Hematopoietic multipotent progenitor cell treated with erythropoietin and hydrocortisone succinate and interleukin-3 and kit ligand, for 4 days (in vitro differentiated cells): ENCODE measurements at places on chromosomes 7 and 10.

- DNase-seq, result peak; percentile 13
Observed at GRCh38 chr7:94284104-94284503, 110.6 kb upstream of the COL1A2 start.

- peak; percentile 4 for DNase-seq
Observed at GRCh38 chr7:115340828-115341227, 418.9 kb downstream of the MDFIC start.

GRCh38 chr10:18479502-18479901 is 171.9 kb downstream of the NSUN6 start:
- DNase-seq, result peak; percentile 12

- no peak for DNase-seq
Observed at GRCh38 chr10:30248728-30249127, 100.3 kb downstream of the MTPAP start.

- no peak for DNase-seq
Observed at GRCh38 chr7:29424984-29425309, 138.7 kb upstream of the PRR15 start.

- DNase-seq, result no peak
Observed at GRCh38 chr7:123425246-123425645, 109.1 kb downstream of the IQUB start.

GRCh38 chr10:131870831-131871672 is 29.8 kb upstream of the PPP2R2D start:
- DNase-seq, result no peak

DNA sequence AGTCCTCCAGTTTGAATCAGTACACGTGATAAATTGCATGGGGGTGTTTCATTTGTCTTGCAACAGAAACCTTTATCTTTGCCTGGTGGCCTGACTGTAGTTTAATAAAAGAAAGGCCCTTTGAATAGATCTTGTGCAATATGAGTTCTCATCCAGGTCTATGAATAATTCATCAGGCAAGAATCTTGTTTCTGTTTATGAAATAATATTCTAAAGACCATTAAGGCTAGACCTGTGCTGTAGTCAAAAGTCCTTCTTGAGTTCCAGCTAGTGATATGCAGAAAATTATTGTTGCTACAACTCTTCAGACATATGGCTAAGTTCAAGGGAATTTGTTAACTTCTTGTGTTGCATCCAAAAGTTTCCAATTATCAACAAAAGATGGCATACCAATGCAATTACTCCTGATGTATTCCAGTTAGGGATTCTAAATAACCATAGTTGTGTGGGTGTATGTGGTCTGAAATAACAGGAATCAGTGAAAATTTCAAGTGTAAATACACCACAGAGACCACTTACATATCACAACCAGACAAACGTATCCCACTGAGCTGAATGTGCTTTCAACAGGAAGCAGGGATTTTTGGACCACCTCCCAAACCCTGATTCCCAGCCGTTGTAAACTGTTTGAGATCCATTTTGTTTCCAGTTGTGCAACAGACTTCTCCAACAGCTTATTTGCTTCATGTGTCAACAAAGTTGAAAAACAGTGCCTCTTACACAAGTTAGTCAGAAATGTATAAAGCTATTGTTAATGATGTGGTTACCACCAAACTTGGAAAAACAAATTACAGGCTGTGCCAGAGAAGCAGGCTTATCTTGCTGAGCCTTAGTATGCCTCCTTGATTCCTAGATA is 54.7 kb upstream of the BICC1 start:
- DNase-seq, result no peak

GRCh38 chr7:47314728-47315607 is 266.9 kb downstream of the TNS3 start:
- DNase-seq, result no peak

DNA sequence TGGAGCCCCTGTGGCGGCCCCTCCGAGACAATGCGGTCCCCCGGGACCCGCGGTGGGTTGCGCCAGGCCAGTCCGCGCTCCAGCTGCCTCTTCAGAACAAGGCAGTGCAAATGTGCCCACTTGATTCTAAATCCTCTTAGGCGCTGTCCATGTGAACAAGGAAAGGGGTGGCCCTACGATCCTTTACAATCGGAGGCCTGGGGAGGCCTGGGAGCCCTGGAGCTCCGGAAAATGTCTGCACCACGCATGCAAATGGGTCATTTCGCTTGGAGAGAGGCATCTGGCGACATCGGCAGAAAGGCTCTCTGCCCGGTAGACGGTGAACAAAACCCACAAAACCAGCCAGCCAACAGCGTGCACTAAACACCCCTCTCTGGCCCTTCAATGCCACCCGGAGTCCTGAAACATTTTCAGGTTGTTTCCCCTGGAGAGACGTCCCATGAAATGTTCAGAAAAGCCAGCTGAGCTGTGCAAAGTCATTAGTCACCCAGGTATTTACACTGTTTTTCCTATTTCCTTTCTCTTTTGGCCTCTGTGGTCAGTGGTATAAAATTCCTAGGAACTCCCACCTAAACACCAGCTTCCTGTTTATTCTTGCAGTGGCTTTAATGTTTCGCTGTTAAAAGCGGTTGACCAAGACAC is 102.8 kb upstream of the ZNF438 start:
- DNase-seq, result peak; percentile 42

GRCh38 chr7:18461785-18462467 is 33.6 kb upstream of the HDAC9 start:
- no peak for DNase-seq

DNA sequence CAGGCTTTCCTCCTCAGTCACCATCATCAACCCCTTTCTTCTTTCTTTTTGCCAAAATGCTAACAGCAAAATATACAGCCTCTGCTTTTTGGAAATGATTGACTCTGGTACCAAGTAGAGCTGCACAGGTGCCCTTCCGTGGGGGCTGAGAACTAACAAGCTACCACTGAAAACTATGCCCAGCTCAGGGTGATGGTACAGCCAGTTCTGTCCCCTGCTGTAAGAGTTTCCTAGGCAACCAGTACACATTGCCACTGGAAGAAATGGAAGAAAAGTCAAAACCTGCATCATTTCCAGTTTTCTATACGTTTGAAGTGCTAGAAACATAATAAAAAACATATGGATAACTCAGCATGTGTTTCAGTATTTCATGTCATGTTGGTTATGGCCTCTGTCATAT is 297.5 kb downstream of the PRKG1 start:
- DNase-seq, result no peak

GRCh38 chr10:124595143-124595883 is 133.7 kb downstream of the LHPP start:
- DNase-seq, result peak; percentile 78

GRCh38 chr10:14330388-14331061 is at the start of gene FRMD4A:
Gene FRMD4A (minus strand): TSS chr10:14330924.
- DNase-seq, result no peak

- DNase-seq, result no peak
Observed at GRCh38 chr7:43689115-43689514, 40.2 kb downstream of the COA1 start.

DNA sequence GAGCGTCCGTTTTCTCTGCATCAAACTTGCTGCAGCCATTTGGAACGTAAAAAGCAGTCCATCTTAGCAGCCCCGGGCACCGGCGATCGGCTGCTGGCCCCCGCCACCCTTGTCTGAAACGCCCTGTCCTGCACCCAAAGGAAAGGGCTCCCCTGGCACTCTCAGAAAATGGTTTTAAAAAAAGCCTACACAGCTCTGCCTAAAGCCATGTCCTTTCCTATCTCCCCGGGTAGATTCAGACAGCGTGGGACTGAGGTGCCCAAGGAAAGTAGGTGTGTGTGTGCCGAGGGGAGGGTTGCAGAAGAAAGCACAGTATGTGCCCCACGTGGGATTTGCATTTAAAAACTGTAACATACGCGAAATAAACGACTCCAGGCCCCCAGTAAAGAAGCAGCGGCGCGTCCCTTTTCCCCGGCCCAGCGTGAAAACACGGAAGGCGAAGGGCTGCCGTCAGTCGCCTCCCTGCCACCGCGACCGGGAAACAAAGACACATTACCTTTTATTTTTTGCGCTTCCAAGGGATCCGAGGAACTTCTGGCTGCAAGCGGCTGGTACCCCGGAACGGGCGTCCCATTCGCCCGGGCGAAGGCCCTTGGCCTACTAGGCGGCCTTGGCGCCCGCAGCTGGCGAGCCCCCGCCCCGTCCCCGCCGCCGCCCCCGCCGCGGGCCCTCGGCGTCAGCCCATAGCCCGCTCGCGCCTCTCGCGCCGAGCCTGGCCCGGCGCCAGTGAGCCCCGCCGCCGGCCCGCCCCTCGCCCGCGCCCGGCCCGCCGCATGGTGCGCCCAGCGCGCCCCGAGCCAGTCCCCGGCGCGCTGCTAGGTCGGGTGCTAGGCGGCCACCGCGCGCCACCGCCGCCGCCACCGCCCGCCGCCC is 304.6 kb downstream of the PRPF18 start:
- no peak for DNase-seq

GRCh38 chr7:40507166-40507565 is 372.4 kb downstream of the SUGCT start:
- peak; percentile 46 for DNase-seq

DNA sequence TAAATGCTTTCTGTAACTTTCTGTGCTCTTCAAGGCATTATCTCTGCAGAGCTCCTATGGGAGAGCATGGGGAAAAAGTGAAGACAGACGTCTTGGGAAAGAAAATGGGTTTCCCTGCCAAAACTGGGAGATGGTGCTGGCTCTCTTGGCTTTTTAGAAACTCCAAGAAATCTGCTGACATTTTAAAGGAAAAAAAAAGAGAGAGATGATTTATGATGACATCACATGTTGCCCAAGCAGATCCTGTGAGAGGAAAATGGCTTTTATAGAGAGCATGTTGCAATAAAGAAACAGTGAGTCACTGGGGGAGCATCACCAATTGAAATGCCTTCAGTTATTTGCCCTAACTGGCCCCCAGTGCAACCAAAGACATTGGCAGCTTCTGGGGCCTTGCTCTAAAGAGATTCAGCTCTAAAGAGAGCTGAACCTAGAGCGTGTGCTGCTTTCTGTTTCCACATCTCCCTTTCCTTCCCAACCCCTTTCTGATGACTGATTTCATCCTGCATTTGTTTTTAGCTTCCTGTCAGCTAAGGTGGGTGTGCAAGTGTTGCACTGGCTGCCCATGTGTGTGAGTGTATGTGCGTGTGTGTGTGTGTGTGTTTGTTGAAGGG is 37.7 kb downstream of the LRMDA start:
- DNase-seq, result peak; percentile 65

- peak; percentile 76 for DNase-seq
Observed at GRCh38 chr7:36784991-36785940, 61.0 kb upstream of the AOAH start.

DNA sequence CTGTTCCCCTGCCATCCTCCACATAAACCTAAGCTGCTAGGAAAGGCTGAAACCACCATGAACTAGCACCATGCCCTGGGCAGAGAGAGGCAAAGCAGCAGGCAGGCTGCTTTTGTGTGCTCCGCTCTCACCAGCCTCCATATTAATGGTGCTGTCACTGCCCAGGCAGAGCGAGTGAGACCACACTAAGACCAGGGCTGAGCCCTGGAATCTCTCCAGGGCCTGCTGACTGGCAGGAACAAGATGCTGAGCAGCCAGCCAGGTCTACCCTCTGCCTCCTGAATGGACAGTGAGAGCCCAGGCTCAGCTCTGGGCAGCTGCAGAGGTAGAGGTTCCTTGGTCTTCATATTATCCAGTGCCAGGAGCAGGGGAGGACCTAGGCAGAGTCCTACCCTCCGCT is 1.6 kb upstream of the CRHR2 start:
- DNase-seq, result no peak

GRCh38 chr7:84247591-84247990 is 53.0 kb upstream of the SEMA3A start:
- peak; percentile 4 for DNase-seq

DNA sequence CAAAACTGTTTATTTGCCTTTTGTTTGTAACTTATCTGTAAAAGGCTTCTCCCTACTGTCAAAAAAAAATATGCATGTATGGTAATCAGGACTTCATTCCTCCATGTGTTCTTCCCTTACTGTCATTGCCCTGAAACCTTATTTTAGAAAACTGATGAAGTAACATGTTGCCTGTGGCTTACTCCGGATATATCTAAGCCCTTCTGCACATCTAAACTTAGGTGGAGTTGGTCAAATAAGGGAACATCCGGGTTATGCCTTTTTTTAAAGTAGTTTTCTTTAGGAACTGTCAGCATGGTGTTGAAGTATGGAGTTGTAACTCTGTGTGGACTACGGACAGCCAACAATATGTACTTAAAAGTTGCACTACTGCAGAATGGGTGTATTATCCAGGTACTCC is 6.2 kb downstream of the SAR1A start:
- DNase-seq, result no peak

GRCh38 chr7:45726883-45727282 is 146.0 kb downstream of the CCDC201 start:
- DNase-seq, result no peak

GRCh38 chr7:104993217-104993862 is 20.7 kb upstream of the KMT2E start:
- no peak for DNase-seq

DNA sequence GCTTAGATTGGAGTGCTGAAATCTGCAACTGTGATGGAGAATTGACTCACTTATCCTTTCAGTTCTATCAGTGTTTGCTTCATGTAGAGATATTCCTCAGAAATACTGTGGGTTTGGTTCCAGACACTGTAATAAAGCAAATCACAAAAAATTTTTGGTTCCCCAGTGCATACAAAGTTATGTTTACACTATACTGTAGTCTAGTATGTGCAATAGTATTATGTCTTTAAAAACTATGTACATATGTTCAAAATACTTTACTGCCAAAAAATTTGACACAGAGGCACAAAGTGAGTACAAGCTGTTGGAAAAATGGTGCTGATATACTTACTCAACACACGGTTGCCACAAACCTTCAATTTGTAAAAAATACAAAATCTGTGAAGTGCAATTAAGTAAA is 112.5 kb downstream of the EPC1 start:
- DNase-seq, result no peak

DNA sequence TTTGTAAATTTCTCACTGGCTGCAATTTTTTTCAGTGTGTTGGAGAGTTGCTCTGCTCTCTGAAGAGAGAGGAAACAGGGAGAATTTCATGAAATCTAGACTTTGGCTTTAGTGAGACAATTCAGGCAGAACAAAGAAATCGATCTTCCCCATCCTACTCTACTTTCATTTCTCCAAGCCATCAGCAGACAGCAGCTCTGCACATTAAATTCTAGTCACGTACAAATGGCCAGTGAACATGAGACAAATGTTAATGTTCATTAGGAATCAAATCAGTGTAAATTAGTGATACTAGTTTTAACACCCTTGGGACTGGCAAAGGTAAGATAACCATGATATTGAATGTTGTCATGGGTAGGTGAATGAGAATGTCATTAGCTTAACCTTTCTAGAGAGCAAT is 140.8 kb downstream of the ANLN start:
- DNase-seq, result no peak

DNA sequence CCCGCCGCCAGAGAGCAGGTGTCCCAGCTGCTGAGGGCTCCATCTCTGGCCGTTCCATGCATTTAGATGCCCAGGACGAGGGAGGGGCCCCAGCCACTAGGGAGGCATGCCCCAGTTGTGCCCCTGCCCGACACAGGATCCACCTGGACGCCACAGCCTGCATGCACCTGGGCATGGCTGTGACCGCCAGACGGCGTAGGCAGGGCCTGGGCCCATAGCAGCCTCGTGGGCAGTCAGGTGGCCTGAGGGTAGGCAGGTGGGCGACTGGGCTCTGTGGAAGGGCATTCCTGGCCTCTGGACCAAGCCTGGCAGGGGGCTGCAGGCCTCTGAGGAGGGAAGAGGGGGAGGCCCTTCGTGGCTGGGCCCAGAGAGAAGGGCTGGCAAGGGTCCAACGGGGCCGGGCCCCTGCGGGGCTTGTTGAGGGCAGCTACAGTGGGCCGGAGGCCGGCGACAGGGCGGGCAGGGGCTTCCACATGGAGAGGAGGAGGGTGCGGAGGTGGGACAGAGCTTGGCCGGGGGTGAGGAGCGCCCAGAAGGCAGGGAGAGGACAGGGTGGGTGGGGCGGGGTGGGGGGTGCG is 76.0 kb upstream of the NKX6-2 start:
- DNase-seq, result no peak

- peak; percentile 83 for DNase-seq
Observed at GRCh38 chr7:142500366-142500765, 242.5 kb upstream of the PRSS58 start.
